ENCODE measurements at places on chromosomes 5 and 9.

DNA sequence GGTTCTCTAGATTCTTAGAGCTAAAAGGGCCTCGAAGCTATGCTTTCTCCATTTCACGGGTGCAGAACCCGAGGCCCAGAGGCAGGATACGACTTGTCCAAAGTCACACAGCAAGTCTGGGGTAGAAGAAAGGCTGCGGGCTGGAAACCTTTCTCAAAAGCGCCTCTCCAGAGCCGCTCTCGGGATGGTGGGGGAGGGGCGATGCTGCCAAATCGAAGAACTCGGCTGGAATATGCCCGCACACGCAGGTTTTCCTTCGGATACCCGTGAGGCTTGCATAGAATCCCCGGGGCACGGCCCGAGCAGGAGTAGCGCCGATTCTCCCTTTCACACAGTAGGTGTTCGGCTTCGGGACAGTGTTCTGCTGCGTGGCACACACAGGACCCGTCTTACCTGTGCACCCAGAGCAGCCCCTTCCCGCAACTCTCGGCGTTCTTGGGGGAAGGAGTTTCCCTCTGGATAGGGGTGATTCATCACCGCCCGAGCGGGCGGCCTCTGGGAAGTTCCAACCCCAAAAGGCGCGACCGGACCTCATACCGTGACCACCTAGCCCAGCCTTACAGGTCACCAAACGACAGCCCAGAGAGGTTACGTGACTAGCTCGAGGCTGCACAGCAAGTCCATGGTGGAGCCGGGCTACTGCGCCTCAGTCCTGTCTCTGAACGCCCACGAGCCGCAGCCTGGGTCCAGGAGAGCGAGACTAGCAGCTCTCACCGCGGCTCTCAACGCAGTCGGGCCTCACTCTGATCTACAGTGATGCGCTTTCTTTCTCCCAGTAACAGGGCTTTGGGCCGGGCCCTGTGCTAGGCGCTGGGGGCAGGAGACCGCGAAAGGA is 4.1 kb downstream of the PAX5 start:
- DNase-seq: no peak

DNA sequence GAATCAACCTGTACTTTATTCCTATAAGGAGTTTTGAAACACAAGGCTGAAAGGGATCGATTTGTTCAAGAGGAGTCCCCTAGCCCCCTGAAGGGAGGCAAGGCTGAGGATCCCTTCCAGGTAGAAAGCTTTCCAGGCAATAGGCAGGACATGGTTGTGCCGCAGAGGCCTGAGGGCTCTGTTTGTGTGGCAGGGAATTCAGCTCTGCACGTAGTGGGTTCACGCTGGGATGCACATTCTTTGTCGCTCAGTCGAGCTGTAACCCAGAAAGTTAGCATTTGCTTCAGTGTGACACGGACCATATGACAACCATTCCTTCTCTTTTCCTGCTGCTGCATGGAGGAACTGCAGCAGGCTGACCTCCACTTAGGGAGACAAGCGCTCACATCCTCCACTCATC is 65.6 kb upstream of the TRIO start:
- no peak for DNase-seq

DNA sequence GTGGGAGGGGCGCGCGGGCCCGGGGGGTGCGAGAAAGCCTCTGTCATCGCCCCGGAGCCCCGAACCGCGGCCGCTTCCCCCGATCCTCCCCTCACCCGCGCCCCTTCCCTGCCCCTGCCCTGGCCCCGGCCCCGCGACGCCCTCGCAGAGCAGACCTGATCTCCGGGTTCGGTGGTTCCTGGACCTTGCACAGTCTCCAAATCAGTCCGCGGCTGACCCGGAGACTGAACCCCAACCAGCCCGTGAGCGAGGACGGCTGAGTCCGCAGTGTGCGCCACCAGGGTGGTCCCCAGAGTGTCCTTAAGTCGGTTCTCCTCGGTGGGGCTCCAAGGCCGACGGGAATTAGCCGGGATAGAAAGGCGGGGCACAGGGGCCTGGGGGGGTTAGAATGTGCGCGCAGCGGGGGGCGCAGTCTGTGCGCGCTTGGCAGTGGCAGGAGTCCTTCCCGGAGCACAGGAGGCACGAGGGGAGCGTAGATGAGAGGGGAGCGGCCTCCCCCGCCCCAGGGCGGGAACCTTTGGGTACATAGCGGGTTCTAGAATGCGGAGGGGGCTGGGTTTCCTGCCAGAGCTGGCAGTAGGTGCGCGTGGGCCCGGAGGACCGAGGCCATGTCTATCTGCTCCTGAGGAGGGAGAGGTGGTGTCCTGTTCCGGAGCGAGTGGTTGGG is 779 bp downstream of the PKN3 start:
- peak; percentile 50 for DNase-seq

DNA sequence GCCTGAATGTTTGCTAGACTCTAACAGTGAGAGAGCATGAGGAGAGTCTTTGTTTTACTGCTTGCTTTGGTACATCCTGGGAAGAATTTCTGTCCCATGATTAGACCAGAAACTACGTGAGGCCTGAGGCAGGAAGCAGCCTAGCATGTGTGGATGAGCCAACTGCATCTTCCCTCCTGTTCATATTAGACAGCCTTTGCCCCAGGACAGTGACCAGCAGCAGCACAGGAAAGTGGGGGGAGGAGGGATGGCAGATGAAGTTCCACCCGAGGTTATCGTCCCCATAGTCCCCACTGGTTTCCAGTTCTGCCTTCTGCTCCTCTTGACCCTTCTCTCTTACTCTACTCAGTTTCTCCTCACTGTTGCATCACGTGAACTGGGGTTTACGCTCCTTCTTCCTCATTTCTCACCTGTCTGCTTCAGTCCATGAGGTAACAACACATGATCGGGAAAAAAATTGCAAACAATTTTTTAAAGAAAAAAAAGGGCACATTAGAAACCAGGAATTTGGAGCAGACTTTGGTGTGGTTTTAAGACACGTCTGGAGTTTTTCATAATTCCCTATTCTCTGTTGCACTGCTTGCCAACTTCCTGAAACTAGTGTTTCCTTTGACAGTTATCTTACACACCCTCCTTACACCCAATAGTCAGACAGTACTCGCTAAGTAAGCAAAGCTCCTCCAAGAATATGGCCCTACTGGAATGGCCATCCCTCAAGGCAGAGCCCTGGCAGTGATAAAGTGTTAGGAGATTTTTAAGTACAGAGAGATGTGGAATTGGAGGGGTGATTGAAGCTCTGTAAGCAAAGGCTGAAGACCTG is 84.1 kb downstream of the SNX18 start:
- no peak for DNase-seq

GRCh38 chr5:90112033-90112692 is 297.4 kb downstream of the CETN3 start:
- no peak for DNase-seq

GRCh38 chr5:14071433-14071832 is 71.7 kb upstream of the TRIO start:
- peak; percentile 56 for DNase-seq
